Bone marrow (tissue), 2 donors: ENCODE measurements at places on chromosomes 11 and 22.
A peak's percentile ranks its signal among the peaks of the same experiment; 100 is the strongest.

- DNase-seq: no peak
Observed at GRCh38 chr11:130645164-130645842, 196.9 kb downstream of the ADAMTS15 start.

DNA sequence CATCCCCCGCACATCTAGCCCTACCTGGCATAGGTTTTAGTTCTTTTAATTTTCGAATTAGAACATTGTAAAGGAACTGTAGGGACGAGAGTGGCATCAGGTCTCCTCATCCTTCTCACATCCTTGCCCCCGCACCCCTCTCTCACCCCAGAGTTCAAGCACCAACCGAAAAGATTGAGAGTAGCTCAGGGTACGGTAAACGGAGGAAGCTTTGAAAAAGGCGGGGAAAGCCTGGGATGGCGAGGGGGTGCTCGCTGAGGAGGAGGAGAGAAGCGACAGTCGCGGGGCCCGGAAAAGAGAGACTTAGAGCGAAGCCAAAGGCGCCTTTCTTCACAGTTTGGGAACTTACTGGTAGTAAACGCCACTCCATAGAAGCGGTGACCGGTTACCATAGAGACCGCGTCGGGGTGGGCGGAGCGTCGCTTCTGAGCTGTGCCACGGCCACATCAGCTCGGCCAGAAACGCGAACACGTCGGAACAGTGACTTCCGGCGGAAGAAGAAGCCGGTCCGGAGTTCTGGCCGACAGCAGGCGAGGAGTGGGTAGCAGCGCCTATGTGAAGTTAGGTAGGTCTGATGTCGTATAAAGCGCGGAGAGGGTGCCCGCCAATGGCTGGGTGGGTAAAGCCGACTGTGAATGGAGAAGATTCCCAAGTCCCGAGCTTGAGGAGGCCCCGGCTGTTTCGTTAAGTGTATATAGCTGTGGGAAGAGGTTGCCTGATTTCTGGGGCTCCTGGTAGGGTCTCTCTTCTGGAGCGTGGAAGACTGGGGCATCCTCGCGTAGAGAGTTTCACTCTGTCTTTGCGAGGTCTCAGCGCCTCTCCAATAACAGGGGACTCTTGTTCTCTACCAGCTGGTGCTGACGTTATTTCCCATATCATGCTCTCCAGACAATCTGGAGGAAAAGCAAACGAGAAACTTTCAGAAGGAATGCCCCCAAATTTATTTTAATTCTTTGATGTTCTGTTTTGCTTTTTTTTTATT is at the start of the genes DCDC1 and DNAJC24:
Gene DCDC1, minus strand, starts transcription at position 392 of the 982 bp plus-strand sequence. CDS start 41,459 bp downstream, outside the sequence.
Gene DNAJC24, plus strand, starts transcription at position 513 of the 982 bp plus-strand sequence. CDS start 889 bp downstream, outside the sequence.
- DNase-seq: peak; percentile 85

GRCh38 chr11:26227883-26228502 is 103.9 kb upstream of the ANO3 start:
- DNase-seq: no peak

- DNase-seq: no peak
Observed at GRCh38 chr11:2903672-2904011, 18.1 kb upstream of the CDKN1C start.

DNA sequence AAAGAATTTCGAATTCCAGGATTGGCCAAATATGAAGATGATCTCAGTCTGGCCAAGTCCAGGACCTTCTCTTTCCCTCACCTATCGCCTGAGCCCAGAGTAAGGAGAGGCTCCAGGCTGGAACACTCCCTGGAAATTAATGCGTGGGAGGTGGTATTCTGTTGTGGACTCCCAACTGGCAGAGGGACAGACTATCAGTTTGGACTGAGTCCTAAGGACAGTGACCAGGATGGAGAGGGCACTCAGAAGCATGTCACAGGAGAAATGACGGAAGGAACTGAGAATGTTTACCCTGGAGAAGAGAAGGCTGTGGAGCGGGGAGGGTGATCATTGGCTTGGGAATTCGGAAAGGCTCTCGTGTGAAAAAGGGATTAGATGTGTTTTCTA is 84.4 kb downstream of the RPL27A start:
- DNase-seq: no peak

DNA sequence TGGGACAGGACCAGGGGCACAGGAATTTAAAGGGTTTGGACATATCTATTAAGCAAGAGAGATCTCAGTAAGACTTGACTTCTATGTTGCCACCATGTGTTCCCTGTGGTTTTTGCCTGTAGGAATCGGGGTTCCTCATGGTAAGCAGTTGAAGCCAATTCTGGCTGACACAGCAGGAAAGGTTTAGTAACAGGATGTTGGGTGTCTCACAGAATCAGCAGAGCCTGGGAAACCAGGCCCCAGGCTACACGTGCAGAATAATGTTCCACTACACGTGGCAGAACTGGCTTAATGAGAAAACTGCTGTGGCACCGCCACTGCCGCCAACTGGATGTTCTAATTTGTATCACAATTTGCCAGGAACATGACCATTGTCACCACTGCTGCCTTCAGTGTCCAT is 264.6 kb upstream of the PLET1 start:
- DNase-seq: no peak

DNA sequence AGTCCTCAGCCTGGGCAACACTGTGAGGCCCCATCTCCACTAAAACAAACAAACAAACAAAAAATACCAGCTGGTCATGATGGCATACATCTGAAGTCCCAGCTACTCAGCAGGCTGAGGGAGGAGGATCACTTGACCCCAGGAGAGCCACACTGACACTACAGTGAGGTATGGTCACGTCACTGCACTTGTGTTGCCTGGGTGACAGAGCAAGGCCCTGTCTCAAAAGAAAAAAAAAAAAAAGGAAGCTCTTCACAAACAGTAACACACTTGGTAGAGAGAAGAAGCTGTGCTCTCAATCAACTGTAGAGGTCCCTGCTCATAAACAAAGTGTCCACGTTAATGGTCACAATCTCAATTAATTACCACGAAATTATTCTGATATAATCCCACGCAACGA is 401.6 kb upstream of the CCDC90B start:
- no peak for DNase-seq

GRCh38 chr22:24926428-24926725 is 20.1 kb downstream of the LHFPL7 start:
- no peak for DNase-seq

DNA sequence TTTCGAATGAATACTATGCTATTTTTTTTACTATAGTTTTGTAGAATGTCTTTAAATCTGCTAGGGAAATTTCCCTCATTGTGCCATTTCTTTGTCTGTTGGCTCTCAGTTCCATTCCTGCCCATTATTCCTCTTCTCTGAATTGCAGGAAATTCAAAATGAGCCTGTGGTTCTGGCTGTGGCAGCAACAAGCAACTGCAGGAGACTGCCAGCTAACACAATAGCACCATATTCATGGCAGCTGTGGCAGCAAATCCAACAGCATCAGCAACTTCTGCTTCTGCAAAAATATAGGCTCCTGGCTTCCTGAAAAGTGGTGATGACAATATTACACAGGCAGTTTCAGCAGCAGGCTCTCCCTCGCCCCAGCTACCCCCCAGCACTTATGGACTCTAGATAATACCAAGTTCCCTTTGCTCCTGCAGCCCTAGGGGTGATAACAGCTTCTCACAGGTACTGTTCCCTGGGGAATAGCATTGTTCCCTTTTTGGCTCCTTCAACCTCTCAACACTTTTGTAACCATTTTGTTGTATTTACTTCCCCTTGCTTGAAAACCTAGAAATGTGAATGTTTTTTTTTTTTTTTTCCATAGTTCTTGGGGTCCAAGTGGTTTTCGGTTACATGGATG is 9.3 kb downstream of the PATE4 start:
- no peak for DNase-seq

DNA sequence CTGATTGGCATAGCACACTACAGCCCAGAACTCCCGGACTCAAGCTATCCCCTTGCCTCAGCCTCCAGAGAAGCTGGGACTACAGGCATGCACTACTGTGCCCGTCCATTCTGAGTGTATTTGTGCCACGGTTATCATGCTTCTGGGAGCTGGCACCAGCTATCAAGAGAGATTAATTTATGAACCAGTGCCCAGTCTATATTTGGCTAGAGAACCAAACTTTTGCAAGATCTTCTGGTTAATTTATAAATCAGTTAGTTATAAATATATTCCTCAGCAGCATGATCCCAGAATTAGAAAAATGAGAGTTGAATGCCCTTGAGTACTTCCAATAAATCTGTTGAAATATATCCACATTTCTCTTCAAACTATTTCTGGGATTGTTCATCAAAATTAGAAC is 67.5 kb upstream of the OR5AN1 start:
- DNase-seq: no peak
